ENCODE measurements at places on chromosomes 6 and 20. TPM values are rescaled to one million over a fixed set of nuclear protein-coding genes. Genes with fewer than 3 reads are reported as not detected.

The NFATC2 gene
- not detected for total RNA-seq

The SLC17A3 gene
- not detected for total RNA-seq

The HLA-DOA gene
- not detected for total RNA-seq

- no peak for DNase-seq
Observed at GRCh38 chr20:59422872-59423544, 122.6 kb downstream of the EDN3 start.

- DNase-seq = no peak
Observed at GRCh38 chr20:41861772-41862422, 243.7 kb upstream of the CHD6 start.

GRCh38 chr6:152648105-152648504 lies 10.9 kb upstream of the SYNE1 start:
- no peak for DNase-seq

DNA sequence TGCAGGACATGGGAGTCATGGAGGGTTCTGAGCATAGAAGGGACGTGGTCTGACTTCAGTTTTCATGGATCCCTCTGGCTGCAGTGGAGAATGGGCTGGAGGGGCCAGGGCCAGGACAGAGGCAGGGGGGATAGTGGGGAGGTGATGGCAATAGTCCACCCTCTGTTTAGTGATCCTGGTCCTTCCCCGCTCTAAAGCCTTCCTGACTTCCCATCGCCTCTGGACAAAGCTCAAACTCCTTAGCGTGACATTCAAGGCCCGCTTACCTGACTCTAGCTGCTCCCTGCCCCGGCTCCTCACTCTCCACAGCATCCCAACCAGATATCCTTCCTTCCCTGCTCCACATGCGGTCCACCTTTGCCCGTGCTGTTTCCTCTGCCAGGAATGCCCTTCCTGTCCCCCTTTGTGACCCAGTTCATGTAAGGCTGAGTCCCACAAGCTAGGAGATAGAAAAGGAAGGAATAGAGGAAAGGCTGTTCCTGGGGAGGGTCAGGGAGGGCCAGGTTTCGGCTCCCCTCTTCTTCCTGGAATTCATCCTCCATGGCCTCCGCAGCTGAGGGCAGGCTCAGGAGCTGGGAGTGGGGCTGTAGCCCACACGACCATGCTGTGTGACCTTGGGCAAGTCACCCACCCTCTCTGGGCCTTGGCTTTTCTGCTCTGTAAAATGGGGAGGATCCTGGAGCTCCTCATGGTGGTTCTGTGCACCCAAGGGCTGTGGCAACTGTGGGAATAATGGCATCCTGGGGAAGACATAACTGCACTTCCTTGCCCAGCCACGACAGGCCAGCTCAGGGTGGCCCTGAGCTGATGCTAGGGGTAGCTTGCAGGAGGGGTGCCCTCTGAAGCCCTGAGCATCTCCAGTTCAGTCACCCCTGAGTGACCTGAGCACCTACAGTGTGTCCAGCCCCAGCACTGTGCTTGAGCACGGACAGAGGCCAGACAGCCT lies 116.1 kb downstream of the CEBPB start:
- no peak for DNase-seq

DNA sequence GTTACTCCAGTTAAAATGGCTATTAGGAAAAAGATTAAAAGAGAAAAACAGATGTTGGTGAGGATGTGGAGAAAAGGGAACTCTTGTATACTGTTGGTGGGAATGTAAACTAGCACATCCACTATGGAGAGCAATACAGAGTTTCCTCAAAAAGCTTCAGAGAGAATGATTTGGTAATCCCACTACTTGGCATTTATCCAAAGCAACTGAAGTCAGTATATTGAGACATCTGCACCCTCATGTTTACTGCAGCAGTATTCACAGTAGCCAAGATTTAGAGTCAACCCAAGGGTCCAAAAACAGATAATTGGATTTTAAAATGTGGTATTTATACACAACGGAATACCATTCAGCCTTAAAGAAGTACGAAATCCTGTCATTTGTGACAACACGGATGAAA lies 469.5 kb downstream of the QKI start:
- no peak for DNase-seq

- DNase-seq = no peak
Observed at GRCh38 chr6:5958921-5959320, 47.8 kb downstream of the NRN1 start.

- peak; percentile 84 for DNase-seq
Observed at GRCh38 chr6:31660381-31661261, at the start of gene C6orf47. Gene C6orf47 (minus strand): TSS chr6:31660778. CDS start chr6:31659947, 831 bp downstream.

DNA sequence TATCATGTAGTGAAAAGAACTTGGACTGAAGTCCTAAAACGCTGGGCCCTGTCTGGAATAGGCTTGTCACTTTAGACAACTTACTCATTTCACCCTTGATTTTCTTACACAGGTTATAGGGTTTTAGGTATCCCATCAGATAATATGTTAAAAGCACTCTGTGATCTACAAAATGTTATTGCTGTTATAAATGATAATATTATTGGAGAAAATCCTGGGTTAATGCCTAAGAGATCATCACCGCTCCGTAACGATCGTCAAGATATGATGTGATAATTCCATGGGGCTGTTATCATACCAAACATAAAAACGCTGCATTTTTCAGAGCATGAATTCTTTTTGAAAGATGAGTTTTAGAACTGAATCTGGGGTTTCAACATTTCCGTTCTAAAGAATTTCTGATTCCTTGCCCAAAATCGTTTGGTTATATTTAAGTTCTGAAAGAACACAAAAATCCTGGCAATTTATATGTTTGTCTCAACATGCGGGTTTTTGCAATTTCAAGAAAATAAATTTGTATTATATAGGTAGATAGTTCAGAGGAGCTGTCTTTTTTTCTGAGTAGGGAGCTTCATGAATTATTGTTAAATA lies 154.8 kb downstream of the FOXC1 start:
- DNase-seq = no peak

DNA sequence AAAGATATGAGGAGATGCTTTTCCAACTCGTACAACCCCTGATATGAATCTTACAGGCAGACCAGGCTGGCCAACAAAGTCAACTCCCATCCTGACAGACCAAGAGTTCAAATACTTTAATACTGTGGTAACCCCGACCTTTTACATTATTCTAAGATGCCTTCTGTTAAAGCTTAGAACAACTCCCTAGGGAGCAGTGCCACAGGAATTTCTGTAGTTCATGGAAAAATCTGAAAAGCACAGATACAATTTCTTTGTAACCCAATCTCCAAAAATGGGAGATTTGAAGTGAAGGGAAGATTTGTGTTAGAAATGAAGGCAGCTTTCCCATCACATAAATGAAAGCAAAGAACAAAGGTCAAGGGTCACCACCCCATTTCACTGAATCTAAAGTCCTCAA lies 151.3 kb upstream of the BEND6 start:
- DNase-seq = peak; percentile 53

GRCh38 chr20:50571466-50571865 lies 61.3 kb downstream of the PTPN1 start:
- DNase-seq = no peak
